ENCODE measurements at places on chromosomes 4 and X.

- no peak for DNase-seq
Observed at GRCh38 chr4:27005905-27006590, 145.4 kb downstream of the STIM2 start.

DNA sequence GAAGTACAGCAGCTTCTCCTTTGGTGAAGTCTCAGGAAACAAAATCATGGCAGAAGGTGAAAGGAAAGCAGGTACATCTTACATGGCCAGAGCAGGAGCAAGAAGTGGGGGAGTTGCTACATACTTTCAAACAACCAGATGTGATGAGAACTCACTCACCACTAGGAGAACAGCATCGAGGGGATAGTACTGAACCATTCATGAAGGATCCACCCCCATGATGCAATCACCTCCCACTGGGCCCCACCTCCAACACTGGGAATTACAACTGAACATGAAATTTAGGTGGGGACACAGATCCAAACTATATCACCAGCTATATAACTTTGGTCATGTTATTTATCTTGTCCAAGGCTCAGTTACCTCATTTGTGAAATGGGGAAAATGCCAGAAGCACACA lies 159.4 kb downstream of the OPHN1 start:
- DNase-seq: no peak

GRCh38 chr4:185681604-185682003 lies 130.4 kb downstream of the SORBS2 start:
- no peak for DNase-seq

- no peak for DNase-seq
Observed at GRCh38 chr4:166366012-166366411, 493.0 kb downstream of the TLL1 start.

DNA sequence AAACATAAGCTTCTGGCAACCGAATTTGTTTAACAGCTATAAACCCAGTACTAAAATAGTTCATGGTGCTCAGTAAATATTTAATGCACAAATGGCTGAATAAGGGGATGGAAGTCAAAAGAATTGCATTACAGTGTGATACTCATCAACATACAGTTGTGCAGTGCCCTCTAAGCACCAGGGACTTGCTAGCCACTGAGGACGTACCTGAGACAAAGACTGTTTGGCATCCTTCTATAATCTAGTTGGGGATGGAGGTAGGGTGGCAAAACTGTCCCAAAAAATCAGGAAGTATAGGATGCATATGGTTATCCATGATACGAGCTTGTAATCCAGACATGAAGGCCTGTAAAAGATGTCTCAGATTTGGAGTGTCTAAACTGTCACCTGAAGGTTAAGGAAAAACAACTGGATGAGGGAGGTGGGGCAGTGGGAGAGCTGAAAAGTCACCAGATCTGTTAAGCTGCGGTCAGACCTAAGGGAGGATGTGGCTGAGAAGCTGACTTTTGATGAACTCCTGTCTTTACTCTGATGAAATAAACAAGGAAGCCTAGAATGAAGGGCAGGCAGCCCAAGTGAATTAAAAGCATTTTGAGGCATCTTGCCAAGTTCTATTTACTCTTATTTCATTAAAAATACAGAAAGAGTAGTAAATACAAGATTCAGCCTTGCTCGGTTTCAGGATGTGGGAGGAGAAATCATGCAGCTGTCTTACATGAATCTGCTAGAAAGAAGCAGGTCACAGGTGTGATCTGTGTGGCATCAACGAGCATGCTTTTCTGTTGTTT lies 12.0 kb upstream of the CD38 start:
- no peak for DNase-seq

- no peak for DNase-seq
Observed at GRCh38 chr4:1010395-1011021, 918 bp upstream of the FGFRL1 start.

DNA sequence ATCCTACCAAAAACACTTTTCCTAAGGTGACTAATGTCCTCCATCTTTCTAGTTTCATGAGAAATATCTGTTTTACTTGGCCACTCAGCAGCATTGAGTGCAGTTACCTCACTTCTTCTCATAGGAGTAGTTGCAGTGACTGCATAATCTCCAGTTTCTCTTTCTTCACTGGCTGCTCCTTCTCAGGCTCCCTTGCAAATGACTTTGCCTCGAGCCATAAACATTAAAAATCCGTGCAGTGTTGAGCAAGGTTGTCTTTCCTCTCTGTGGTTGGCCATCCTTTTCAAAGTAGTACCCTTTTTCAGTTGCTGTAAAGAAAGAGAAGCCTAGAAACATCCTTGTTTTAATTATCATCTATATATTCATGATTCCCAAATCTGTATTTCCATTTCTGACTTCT lies 10.2 kb upstream of the PRKG2 start:
- DNase-seq: no peak

DNA sequence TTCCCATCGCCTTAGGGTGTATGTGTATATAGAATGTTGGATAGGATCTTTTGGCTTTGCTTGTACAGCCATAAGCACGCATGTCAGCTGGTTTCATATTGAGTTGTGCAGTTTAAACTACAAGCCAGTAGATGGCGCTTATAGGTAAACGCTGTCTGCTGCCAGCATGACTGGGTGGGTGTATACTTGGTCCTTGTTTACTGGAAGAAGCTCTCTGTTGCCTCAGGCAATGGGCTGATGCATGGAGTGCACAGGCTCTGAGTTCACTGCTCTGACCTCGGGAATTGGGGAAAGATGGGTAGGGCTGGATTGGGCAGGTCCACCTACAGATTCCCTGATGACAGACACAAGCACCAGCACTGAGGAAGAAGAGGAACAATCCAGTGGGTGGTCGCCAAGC lies 831.5 kb downstream of the STIM2 start:
- DNase-seq: no peak

DNA sequence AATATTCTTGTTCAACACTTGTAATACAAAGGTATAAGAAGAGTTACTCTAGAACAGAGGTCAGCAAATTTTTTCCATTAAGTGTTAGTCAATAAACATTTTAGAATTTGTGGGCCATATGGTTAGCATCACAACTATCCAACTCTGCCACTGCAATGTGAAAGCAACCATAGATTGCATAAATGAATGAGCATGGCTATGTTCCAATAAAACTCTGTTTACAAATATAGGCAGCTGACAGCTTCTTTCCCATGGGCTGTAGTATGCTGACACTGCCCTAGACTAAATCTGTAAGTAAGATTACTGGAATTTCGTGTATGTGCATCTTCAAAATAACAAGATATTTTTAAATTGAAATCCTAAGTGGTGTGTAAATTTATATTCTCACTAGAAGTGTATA lies 73.7 kb downstream of the GABRA2 start:
- no peak for DNase-seq

GRCh38 chrX:108361316-108361715 lies 76.9 kb downstream of the COL4A6 start:
- DNase-seq: no peak

- no peak for DNase-seq
Observed at GRCh38 chr4:3387943-3388361, 53.8 kb upstream of the HGFAC start.

DNA sequence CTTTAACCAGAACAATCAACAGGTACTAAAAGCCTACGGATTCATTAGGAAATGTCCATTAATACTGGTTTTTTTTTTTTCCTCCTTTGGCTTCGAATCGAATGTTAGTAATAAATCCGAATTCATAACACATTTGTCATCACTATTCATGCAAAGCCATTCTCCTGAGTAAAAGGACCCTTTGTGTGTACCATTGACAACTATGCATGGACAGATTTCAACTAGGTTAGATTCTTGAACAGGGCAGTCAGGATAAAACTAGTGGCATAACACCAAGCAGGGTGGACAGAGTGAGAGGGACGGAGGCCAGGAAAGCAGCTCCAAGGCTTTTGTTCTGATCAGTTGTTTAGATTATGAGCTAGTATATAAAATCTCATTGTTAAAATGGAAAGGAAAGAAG lies 1722.0 kb upstream of the TENM3 start:
- DNase-seq: no peak

DNA sequence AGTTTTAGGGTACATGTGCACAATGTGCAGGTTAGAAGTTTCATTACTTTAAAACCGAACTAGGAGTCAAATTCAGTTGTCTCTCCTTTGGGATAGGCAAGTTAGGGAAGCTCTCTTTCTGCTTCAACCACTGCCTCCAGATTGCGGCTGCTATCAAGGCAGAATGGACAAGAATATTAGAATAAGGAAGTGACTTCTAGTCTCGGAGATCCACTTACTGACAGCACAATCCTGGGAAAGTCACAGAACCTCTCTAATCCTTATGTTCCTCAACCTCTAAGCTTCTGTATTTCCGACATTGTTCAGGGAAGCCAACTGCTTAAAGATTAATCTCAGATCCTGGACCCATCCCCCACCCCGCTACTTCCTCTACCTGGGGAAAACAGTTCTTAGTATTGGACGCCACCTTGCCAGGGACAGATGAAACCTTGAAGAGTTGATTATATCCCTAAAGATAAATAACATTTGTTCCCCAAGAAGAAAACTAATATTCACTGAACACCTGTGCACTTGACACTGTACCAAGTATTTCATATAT lies 2.1 kb downstream of the NUP62CL start:
- no peak for DNase-seq

- peak; percentile 67 for DNase-seq
Observed at GRCh38 chr4:169993531-169993930, 32.7 kb downstream of the MFAP3L start.

GRCh38 chrX:119816300-119816699 lies 24.9 kb upstream of the RPL39 start:
- DNase-seq: no peak

GRCh38 chr4:109675181-109675580 lies 28.1 kb downstream of the CASP6 start:
- DNase-seq: no peak

GRCh38 chr4:38610966-38611431 lies 53.0 kb upstream of the KLF3 start:
- peak; percentile 6 for DNase-seq

DNA sequence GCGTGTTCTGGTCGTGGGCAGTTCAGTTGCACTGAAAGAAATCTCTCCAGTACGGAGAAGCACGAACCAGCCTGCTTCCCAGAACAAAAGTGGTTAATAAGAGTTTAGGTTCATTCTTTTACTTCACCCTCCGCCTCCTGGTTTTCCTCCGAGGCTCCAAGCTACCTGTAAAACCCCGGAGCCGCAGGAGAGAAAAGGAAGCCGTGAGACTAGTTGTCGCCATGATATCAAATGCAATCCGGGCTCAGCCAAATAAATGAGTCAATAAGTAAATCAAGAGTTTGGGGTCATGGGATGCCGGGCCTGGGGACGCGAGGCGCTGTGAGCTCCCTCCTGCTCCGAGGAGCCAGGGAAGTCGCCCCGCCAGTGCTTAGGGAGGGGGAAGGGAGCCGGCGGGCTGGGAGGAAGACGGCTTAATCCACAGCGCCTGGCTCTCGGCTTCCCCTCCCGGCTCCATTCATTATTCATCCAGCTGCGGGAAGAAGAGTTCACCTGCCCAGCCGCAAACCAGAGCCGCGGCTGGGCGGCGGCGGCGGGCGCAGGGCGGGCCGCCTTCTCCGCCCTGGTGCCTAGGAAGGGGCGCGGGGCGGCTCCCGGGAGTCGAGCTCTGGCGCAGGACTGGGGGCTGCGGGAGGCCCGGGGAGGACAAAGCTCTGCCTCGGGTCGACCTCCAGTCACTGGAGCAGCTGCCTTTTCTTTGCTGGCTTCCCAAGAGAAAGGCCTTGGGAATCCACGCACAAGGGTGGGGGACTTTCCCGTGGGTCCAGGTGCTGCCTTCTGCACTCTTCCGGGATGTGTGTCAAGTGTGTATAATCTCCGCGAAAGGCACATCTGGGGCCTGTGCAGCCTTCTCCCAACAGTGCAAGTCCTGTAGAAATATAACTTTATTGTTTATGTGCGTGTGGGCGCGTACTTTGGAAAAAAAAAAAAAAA lies 1.7 kb downstream of the FRAS1 start:
- DNase-seq: no peak

DNA sequence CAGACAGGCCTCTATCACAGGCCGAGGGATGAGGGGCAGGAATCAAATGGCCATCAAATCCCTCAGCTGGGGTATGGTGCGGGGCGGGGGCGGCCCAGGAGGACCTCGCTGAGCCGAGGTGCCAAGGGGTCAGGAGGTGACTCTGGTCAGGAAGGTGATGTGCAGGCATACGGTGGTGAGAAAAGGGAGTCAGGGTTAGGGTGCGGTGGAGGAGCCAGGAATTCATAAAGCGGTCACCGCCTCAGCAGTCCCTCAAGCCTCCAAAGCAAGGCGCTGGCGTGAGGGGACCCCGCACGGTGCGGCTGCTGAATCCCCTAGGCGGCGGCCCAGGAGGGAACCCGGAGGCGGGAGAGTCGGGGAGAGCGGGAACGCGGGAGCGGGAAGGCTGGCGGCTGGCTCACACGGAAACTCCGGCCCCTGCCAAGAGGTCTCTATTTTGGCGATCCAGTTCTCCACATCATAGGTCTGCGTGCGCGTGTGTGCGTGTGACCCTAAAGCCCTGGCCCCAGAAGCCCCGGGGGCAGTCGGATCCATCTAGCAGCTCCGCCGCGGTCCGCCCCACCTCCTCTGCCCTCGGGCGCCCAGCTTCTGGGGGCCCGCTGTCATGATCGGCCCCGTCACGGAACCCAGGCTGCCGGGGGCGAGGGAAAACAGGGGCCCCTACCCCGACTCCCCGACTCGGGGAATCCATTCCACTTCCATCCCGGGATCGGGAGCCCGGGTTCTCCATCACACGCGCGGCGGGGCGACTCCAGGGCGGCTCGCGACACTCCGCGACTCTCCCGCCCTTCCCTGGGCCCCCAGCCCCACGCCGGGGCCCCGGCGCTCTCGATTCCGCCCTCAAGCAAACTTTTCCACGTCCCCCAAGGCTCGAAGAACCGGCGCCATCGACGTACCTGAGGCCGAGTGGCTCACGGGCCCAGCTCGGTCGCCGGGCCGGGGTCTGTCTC lies 593 bp downstream of the ELF4 start:
- no peak for DNase-seq

GRCh38 chr4:104641418-104641817 lies 146.7 kb upstream of the CXXC4 start:
- no peak for DNase-seq

DNA sequence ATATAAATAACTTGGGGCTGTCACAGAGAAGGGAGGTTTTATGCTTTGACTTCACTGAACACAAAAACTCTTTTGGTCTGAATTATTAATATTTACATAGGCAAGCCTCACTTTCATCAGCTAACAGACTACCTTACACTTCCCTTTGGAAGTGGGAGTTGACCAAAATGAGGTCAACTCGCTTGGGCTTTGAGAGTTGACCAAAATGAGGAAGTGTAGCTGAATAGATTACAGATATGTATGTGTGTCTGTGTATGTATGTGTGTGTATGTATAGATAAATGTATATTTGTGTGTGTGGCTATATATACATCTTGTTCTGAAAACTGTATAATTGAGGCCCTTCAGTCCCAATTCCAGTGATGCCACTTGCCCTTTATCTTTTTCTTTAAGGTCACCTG lies 113.3 kb upstream of the IL13RA1 start:
- DNase-seq: no peak

DNA sequence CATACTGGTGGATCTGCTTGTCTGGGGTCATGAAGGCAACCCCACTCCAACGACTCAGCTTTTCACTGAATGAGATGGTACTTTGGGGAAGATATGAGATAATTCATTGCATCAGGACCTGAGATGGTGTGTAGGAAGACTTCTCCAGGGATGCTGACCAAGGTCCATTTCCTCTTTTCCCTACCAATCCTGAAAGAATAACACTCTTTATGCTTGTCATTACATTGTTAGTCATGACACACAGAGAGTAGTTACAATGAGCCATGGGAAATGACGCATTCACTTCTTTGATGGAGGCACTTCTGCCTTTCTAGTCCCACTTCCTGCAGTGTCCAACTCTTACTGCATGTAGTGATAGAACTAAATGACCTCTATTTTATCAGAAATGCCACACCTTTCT lies 58.6 kb downstream of the AREG start:
- DNase-seq: no peak

- no peak for DNase-seq
Observed at GRCh38 chr4:93814722-93815121, 13.8 kb upstream of the ATOH1 start.

- no peak for DNase-seq
Observed at GRCh38 chr4:52234561-52235440, 183.7 kb downstream of the SPATA18 start.

All from C1 segment of cervical spinal cord (tissue), 14 donors.